Brain (organoid and tissue), 16 donors: ENCODE measurements at places on chromosomes 13 and 19.

DNA sequence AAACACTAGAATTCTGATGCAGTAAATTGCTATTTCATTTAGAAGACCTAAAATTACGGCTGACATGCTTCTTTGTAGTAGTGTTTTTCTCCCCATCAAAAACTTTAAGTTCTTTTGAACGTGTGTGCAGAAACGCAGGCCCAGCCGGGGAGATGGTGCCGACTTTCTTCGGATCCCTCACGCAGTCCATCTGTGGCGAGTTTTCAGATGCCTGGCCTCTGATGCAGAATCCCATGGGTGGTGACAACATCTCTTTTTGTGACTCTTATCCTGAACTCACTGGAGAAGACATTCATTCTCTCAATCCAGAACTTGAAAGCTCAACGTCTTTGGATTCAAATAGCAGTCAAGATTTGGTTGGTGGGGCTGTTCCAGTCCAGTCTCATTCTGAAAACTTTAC is 98.3 kb downstream of the TNFRSF19 start:
- DNase-seq, result no peak

DNA sequence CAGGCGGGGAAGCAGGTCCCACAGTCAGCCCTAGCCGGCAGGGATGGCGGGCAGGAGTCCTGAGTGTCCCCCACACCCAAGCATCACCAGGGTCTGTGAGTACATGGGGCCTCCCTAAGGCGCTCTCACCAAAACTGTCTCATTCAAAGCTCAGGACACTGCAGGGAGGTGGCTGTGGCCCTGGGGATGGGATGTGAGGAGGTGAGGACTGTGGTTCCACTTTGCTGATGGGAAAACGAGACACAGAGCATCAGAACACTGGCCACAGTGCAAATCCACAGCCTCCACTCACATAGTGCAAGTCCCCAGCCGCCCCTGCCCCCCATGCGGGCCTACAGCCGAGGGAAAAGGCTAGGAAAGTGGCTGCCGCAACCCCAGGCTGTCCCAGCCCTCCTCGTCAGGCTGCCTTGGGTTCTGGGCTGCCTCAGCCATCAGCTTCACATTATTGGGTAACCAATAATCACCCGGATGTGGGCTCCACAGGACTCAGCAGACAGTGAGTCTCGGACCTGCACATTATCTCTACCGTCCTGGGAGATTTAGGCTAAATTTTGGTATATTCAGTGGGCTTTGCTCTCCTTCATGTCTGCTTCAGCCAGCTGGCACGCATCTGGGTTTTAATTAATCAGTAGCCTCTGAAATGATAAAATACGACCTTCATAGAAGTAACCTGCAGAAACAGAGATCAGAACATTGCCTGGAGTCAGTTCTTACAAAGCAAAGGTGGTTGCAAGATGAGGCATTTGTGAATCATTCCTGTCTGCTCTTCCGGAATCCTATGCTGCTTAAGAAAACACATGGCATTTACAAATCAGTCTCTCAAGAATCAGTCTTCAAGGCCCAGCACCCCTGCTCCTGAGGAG is 77.0 kb downstream of the SOX1 start:
- no peak for DNase-seq

DNA sequence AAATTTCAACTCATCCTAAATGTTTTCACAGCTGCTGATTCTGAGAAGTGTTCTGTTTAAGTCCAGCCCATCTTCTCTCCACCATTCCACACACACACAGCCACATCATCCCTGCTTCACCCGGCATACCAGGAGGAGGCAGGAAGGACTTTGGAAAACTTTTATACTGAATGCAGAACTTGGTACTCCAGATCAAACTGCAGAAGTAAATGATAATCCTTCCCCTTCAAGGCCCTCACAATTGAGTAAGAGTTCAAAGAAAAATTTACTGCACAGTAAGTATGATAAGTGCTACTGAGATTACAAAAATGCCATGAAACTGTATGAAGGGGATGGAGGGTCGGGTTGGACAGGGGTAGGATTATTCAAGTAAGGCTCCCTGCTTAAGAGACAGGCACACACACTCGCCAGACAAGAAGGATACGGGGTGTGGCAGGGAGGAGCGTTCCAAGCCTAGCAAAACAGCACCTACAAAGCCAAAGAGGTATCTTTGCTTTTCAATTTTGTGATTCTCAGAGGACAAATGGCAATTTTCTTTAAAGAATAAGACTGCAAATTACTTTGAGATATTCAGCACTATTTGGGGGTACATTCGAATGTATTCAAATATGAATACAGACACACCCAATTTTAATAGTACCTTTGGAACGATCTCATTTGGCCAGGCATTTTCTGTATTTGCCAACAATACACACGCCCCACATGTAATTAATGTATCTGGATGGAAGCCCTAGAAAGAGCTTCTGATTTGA is 2.5 kb downstream of the USP12 start:
- DNase-seq, result no peak

- DNase-seq, result no peak
These were observed 911.0 kb downstream of the PCDH17 start for GRCh38 chr13:58542530-58542929.

GRCh38 chr19:30084390-30084819 is 142.4 kb downstream of the URI1 start:
- DNase-seq, result no peak
